Aorta (tissue), 5 donors: ENCODE measurements at places on chromosomes 1 and 21.

- DNase-seq, result no peak
These were observed 3.6 kb downstream of the NHLH2 start for GRCh38 chr1:115837341-115837739.

GRCh38 chr1:85678193-85678592 is 30.0 kb downstream of the ZNHIT6 start:
- DNase-seq, result no peak

DNA sequence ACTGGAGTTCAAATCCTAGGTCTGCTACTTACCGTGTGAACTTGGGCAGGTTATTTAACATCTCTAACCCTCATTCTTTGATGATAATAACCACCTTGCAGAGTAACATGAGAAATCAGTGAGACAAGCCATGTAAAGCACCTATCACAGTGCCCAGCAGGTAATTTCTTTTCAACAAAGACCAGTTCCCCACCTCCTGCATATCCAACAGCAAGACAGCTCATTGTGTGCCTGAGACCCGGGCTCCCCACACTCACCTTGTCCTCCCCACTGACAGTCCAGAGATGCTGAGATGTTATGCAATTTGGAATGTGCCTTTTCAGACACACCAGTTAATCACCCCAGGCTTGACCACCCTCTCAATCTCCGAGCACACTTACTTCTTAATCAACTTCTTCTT is 367.6 kb upstream of the DAB1 start:
- DNase-seq, result no peak

DNA sequence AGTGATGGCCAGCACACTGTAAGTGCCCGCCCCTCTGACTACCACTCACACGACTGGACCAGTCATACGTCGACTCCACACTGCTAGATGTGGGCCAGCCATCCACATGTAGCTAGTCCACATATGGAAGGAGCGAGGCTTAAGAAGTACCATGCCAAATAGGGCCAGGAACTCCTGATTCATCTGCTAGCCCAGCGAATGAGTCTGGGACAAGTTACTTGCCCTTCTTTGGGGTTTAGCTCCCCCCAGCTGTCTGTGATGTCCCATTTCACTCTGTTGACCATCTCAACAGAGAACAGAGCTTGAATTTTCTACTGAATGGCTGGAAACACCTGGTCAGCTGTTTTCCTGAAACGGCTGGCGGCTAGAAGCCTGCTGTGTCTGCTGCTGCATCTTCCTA is 5.8 kb downstream of the CSRP1 start:
- no peak for DNase-seq

DNA sequence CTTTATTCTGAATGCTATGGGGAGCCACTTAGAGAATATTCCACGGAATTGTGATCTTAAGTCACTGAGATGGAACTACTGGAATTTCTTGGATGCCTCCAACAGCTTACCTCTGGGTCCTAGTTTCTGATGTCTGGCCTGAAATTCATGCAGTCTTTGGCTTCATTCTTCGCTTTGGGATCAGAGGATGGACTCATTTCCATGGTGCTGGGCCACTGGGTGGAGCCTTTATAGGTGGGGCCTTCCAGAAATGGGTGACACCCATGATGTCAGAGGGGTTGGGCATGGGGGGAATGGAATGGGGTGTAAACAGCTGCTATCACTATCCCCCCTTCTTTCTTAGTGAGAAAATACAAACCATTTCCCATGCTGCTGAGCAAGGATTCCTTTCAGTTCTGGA is 73.7 kb upstream of the FGGY start:
- DNase-seq, result no peak

DNA sequence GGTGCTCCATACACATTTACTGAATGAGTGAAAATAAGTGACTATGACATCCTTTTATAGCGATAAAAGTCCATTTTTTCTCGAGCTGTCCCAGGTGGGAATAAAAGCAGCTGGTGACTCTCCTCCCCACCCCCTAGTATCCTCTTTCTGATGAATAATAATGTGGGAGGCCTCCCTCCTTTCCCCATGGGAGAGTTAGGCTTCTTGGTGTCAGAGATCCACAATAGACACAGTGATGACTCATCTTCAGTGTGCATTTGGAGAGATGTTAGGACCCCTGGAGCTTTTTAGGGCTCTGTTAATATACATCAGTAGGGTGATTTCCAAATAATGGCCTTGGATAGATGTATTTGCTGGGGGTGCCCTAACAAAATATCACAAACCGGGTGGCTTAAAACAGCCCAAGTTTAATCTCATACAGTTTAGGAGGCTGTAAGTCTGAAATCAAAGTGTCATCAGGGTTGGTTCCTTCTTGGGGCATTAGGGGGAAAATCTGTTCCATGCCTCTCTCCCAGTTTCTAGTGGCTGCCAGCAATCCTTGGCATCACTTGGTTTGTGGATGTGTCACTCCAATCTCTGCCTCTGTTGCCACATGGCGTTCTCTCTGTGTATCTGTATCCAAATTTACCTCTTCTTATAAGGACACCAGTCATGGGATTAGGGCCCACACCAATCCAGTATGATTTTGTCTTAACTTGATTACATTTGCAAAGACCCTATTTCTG is 4.4 kb upstream of the PHC2 start:
- DNase-seq, result no peak

DNA sequence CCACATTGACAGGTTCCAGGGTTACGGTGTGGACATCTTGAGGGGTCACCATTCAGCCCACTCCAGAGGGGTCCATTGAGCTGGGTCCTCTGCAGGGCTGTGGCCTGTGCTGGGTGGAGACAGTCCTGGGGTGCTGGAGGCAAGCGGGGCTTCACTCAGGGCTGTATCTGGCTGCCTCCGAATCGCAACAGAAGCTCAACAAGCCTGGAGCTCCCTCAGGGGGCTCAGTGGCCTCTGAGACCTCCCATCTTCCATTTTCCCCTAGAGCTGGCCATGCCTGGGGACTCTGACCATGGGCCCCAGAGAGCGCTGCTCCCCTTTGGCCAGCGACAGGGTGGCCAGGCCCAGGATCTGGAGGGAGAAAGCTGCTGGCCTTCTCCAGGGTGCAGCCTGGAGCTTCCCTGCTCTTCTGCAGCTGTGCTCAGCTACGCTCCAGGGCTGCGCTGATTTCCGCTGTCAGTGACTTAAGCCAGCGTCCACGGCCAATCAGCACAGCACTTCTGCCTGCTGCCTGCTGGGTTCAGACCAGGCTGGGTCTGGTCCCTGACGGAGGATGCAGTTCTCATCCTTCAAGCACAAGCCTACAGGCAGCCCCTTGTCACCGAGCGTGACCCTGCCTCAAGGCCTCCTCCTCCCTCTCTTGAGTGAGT is 45.0 kb upstream of the ADARB1 start:
- peak; percentile 80 for DNase-seq

GRCh38 chr1:53655931-53656746 is 82.8 kb downstream of the GLIS1 start:
- peak; percentile 21 for DNase-seq

GRCh38 chr1:186498695-186499389 is 37.9 kb upstream of the PDC start:
- DNase-seq, result no peak

GRCh38 chr1:26582053-26582835 is 52.7 kb downstream of the RPS6KA1 start:
- no peak for DNase-seq

- peak; percentile 86 for DNase-seq
These were observed 17.3 kb upstream of the PCSK9 start for GRCh38 chr1:55021942-55022546.

- DNase-seq, result no peak
These were observed 2.8 kb upstream of the FAM131C start for GRCh38 chr1:16076031-16076864.

DNA sequence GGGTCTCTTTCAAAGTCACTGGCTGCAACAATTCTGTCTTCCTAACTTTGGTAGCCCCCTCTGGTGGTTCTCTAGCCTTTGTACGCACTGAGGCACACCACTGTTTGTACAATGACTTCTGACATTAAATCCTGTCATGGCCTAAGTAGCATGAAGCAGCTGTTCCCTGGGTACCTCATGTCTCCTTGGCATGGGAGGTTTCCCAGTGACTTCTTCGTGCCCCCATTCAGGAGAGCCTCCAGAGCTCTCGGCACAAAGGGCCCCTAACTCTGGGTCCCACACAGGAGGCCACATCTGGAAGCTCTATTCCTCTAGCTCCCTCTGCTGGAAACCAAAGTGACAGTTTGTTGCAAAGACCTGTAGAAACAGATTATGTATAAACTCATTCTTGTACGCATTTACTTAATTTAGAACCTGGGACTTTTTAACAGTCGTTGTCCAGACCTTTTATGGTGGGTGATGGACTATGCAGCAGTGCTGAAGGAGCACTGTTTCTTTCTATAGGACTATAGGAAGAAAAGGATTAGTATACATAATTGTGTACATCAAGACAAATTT is 13.4 kb downstream of the SWT1 start:
- DNase-seq, result no peak

GRCh38 chr1:81654147-81654546 is 146.6 kb upstream of the ADGRL2 start:
- no peak for DNase-seq

DNA sequence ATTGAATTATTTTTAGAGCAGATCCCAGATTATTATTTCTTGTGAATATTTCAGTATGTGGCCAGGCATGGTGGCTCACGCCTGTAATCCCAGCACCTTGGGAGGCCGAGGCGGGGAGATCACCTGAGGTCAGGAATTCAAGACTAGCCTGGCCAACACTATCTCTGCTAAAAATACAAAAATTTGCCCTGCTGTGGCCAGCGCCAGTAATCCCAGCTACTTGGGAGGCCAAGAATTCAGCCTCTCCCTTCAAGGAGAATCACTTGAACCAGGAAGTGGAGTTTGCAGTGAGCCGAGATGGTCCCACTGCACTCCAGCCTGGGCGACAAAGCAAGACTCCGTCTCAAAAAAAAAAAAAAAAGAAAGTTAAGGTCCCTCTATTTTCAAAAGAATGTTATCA is 4.3 kb downstream of the OSBPL9 start:
- DNase-seq, result no peak

DNA sequence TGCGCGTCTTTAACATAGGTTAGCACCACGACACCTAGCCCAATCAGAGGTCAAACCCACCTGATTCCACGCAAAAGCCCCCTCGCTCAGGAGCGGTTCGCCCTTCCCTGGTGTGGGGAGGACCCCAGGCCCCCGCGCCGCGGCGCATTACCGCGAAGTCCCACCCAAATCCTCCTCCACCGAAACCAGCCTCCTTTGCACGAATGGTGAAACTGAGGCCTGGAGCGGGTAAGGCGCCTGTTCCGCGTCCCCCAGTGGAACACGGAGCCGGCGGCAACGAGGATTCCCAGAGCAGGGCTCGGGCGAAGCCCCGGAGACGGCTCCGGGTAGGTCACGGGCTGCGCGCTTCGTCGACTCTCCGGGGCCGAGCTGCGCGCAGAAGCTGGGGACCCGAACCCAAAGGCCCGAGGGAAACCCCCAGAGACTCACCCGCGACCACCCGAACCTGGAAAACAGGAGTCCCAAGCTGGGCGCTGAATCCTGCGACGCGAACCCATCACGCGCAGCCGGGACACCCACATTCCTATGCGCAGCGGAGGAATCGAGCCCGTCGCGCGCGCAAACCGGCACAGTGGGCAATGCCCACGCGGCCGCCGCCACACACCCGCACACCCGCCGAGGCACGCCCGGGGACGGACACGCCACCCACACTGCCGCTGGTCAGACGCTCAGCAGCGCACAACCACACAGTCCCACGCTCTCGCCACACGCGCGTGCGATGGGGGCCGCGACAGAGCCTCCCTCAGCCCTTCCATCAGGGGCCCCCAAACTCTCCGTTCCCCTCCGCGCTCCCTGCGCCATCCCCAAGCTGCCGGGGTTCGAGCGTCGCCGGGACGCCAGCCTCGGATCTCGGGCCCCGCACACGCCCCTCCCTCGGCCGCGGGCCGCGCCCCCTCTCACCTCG is 507 bp downstream of the GLIS1 start:
- DNase-seq, result peak; percentile 77

DNA sequence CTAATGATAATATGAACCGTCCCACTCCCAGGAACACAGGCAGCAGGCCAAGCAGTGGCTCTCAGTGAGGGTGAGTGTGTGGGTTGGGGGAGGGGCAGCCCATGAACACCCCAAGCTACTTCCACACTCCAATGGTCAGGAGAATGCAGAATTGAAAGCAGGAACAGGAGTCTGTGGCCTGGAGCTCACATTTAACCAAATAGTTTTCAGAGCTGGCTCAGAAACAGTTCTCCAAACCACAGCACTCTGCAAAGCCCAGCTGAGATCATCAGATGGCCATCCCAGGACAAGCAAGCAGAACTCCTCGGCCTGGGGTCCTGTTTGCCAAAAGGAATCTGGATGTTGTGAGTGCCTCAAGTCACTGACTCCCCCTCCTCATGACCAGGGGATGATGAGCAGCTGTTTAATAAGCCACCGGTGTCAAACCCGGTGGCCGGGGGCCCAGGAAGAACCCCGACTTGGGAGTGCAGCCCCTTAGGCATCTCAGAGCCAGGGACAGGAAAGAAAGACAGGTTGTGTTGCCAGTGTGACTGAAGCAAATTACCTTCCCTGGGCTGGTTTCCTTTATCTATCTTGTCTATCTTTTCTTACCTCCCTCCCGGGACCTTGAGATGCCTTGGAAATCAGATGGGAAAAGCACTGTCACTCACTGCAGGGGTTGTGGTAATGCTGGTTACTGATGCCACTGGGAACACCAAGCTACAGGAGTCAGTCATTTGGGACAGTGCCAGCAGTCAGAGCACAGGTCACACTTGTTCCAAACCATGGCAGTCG is 20.4 kb downstream of the DEGS1 start:
- DNase-seq, result no peak
